ENCODE measurements at places on chromosomes 5 and 9.

- no peak for DNase-seq
Measured at GRCh38 chr9:111937301-111937700, 40.7 kb downstream of the UGCG start.

DNA sequence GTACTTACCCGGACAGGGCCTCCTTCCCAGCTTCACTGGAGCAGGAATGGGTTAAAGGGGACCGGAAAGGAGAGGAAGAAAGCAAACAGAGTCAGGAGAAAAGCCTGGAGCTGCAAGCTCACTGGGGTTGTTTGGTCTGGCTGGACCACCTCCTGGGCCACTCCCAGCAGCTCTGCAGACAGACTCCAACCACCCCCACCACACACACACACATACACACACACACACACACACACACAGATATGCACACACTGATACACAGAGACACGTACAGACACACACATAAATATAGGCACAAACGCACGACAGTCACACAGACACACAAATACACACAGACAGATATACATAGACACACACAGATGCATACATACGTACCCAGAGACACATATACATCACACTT lies 34.9 kb upstream of the SYNPO start:
- no peak for DNase-seq

GRCh38 chr5:175516933-175517823 lies 38.8 kb downstream of the SFXN1 start:
- DNase-seq, result no peak

- DNase-seq, result no peak
Measured at GRCh38 chr5:93421987-93422401, 159.0 kb downstream of the NR2F1-AS1 start.

DNA sequence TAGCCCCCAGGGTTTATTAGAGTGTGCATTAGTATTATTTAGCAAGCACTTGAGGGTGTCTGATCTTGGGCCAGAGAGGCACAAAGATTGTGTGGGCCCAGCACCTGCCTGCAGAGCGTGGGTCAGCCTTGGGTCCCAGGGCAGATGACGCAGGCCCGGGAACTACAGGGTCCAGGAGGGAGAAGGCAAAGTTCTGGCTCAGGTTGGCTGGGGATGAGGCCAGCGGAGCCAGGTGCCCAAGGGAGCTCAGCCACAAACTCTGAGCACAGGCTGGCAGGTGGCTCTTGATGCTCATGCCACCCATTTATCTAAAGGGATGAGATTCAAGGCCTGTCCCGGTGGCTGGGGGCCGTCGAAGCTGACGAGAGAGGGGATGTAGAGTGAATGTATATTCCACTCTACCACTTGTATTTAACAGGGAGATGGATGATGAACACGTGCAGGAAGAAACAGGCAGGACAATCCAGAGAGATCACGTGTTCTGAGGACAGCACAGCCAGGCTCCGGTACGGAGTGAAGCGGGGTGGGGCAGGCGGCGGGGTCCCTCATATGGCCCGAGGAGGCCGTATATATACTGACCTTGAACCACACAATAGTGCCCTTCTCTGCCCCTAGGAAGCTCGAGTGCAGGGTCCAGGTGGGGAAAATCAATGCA lies 818 bp upstream of the OBP2A start:
- no peak for DNase-seq

DNA sequence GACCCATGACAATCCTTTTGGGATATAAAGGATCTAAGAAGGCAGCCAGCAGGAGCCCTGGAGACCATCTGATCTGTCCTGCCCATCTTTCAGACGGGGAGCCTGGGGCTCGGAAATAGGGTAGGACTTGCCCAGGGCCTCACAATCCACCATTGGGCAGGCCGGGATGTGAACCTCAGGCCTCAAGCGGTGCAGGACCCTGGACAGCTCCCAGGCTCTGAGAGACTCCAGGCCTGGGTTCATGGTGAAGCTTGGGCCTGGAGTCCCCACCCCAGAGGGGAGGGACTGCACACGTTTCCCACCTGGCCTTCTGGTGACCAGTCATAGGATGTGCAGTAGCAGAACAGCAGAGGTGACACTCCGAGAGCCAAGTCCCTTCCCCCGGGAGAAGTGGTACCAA lies 36.6 kb upstream of the RAPGEF1 start:
- DNase-seq, result no peak

GRCh38 chr5:94240596-94240992 lies 377.8 kb downstream of the KIAA0825 start:
- no peak for DNase-seq

DNA sequence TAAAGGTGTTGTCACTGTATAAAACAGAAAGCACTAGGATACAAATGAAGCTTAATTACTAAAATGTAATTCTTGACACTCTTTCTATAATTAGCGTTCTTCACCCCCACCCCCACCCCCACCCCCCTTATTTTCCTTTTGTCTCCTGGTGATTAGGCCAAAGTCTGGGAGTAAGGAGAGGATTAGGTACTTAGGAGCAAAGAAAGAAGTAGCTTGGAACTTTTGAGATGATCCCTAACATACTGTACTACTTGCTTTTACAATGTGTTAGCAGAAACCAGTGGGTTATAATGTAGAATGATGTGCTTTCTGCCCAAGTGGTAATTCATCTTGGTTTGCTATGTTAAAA lies 43.8 kb downstream of the NDFIP1 start:
- DNase-seq, result no peak
